CD14-positive monocyte (primary cell): ENCODE measurements at places on chromosomes 4 and X. TPM values are rescaled to one million over a fixed set of nuclear protein-coding genes. Genes with fewer than 3 reads are reported as not detected.

- H3K4me3 ChIP-seq: no peak overlapping the region
- H3K36me3 ChIP-seq: no peaks in the 10 kb centered on the region
- DNase-seq: no peak
- H3K27me3 ChIP-seq: peaks cover 20% of the 10 kb centered on the region
- no peak overlapping the region for H3K27ac ChIP-seq
These were observed 583 bp downstream of the GABRE start for GRCh38 chrX:151973851-151974335.

GRCh38 chr4:48337731-48338130 is 3.6 kb upstream of the SLAIN2 start:
- peaks cover 16% of the 10 kb centered on the region for H3K4me1 ChIP-seq
- no peak overlapping the region for H3K27ac ChIP-seq
- H3K27me3 ChIP-seq: no peaks in the 10 kb centered on the region
- H3K4me3 ChIP-seq: no peak overlapping the region
- H3K36me3 ChIP-seq: no peaks in the 10 kb centered on the region
- no peak for DNase-seq

- peaks cover 30% of the 10 kb centered on the region for H3K27me3 ChIP-seq
- no peaks in the 10 kb centered on the region for H3K4me1 ChIP-seq
- no peak overlapping the region for H3K4me3 ChIP-seq
- no peaks in the 10 kb centered on the region for H3K36me3 ChIP-seq
These were observed 3.7 kb upstream of the GABRA2 start for GRCh38 chr4:46393606-46394005.

- H3K4me3 ChIP-seq: no peak overlapping the region
- no peaks in the 10 kb centered on the region for H3K27me3 ChIP-seq
- no peaks in the 10 kb centered on the region for H3K36me3 ChIP-seq
- no peak overlapping the region for H3K27ac ChIP-seq
- no peaks in the 10 kb centered on the region for H3K4me1 ChIP-seq
These were observed 305.8 kb downstream of the PPARGC1A start for GRCh38 chr4:23584024-23584423.

DNA sequence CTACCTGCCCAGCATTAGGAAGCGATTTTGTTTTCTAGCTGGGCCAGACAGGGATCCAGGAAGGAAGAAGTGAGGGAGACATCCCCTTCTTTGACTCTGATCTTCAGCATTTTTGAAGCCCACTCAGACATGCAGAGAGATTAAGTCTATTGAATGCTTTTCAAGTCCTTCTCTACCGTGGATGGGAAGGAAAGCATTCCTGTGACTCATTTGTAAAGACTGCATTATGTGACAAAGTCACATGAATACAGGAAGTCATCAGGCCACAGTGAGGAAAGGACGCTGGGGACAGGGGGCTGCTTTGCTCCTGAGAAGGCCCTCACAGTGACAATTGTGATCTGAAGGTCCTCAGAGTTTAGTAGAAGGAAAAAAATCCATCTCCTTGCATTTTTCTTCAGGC is 67.4 kb upstream of the GBA3 start:
- H3K4me3 ChIP-seq: no peak overlapping the region
- no peaks in the 10 kb centered on the region for H3K27me3 ChIP-seq
- no peak overlapping the region for H3K27ac ChIP-seq
- no peak for DNase-seq

DNA sequence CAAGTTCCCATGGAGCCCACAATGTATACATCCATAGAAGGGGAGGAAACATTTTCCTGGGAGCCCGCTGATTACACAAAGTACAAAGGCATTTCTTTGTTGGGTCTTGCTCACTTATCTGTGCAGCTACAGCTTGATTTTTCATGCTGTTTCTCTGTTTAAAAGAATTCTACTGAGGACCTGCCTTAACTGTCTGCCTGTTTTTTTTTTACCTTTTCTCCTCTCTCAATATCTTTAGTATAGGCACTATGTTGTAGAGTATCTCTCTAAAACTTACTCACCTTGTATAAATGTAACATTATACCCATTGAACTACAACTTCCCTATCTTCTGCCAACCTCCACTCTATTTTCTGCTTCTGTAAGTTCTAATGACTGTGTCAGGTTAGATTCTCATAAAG is 494.6 kb upstream of the EPHA5 start:
- no peaks in the 10 kb centered on the region for H3K4me1 ChIP-seq
- H3K36me3 ChIP-seq: no peaks in the 10 kb centered on the region
- H3K4me3 ChIP-seq: no peak overlapping the region

Gene PDE5A
- not detected in 2 replicates for polyA plus RNA-seq
